MCF 10A (cell line): ENCODE measurements at places on chromosomes 11 and 22.

GRCh38 chr22:47337161-47337621, 574.7 kb downstream of the TBC1D22A start:
- DNase-seq = peak; percentile 77
- peaks cover 26% of the 10 kb centered on the region for H3K4me1 ChIP-seq
- H3K27ac ChIP-seq = peak overlapping the region; percentile 88
- H3K36me3 ChIP-seq = no peaks in the 10 kb centered on the region

DNA sequence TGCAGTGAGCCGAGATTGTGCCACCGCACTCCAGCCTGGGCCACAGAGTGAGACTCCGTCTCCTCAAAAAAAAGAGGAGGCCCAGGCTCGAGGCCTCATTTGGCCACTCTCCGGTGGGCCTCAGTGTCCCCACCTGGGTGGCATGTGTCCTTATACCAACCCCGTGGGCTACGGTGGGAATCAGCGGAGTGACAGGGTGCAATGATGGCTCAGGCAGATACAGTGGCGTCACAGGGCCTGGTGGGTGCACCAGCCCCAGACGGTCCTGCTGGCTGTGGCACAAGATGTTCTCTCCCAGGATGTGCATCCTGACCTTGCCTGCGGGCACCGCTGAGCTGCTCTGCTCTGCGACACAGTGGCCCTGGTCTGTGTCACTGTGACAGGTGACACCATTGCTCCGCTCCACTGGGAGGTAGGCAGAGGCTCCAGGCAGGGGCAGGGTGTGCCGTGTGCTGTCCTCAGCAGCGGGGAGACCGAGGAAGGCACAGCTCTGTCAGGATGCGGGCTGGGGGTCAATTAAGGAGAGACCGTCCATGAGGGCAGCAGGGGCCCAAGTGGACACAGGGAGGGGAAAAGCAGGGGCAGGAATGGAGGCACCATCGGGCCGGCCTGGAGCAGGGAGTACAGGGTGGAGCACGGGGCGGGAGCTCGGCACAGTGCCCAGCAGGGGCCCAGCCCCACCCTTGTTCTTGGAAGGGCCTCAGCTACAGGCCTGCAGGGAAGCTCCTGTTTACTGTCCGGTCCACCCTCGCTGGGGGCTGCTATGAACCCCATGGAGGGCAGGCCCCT, 21.7 kb upstream of the TH start:
- peak; percentile 54 for DNase-seq
- H3K27ac ChIP-seq = no peak overlapping the region
- H3K36me3 ChIP-seq = no peaks in the 10 kb centered on the region
- peaks cover 24% of the 10 kb centered on the region for H3K4me1 ChIP-seq

- peaks cover 15% of the 10 kb centered on the region for H3K36me3 ChIP-seq
- H3K27ac ChIP-seq = no peak overlapping the region
- no peaks in the 10 kb centered on the region for H3K4me1 ChIP-seq
- no peak overlapping the region for H3K4me3 ChIP-seq
- H3K27me3 ChIP-seq = no peaks in the 10 kb centered on the region
- no peak for DNase-seq
Observed at GRCh38 chr11:7651140-7651551, 22.2 kb downstream of the CYB5R2 start.

GRCh38 chr11:113675565-113675964, 30.5 kb downstream of the TMPRSS5 start:
- H3K27ac ChIP-seq = no peak overlapping the region
- H3K36me3 ChIP-seq = no peaks in the 10 kb centered on the region
- peaks cover 15% of the 10 kb centered on the region for H3K4me1 ChIP-seq
- H3K4me3 ChIP-seq = no peak overlapping the region
- H3K27me3 ChIP-seq = no peaks in the 10 kb centered on the region

GRCh38 chr11:47215366-47215910, 664 bp downstream of the DDB2 start:
- peaks cover 45% of the 10 kb centered on the region for H3K36me3 ChIP-seq
- H3K27me3 ChIP-seq = no peaks in the 10 kb centered on the region
